ENCODE measurements at places on chromosomes 4 and X. TPM values are rescaled to one million over a fixed set of nuclear protein-coding genes. Genes with fewer than 3 reads are reported as not detected.

DNA sequence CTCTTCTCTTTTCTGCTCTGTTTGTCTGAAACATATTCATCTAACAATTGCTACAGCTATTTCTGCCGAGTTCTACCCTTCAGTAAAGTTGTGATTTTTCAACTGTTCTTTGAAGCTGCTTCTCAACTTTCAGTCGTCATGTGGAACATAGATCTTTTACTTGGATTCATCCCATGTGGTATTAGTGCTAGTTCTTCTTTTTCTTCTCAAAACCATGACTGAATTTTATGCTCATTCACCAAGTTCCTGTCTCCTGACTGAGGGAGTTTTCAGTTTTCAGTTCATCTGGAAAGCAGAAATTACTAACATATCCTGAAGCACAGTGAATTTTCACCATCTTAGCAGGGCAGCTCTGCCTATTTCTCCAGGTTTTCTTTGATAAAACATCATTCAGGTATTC lies 12.1 kb downstream of the ACSL4 start:
- DNase-seq: no peak

DNA sequence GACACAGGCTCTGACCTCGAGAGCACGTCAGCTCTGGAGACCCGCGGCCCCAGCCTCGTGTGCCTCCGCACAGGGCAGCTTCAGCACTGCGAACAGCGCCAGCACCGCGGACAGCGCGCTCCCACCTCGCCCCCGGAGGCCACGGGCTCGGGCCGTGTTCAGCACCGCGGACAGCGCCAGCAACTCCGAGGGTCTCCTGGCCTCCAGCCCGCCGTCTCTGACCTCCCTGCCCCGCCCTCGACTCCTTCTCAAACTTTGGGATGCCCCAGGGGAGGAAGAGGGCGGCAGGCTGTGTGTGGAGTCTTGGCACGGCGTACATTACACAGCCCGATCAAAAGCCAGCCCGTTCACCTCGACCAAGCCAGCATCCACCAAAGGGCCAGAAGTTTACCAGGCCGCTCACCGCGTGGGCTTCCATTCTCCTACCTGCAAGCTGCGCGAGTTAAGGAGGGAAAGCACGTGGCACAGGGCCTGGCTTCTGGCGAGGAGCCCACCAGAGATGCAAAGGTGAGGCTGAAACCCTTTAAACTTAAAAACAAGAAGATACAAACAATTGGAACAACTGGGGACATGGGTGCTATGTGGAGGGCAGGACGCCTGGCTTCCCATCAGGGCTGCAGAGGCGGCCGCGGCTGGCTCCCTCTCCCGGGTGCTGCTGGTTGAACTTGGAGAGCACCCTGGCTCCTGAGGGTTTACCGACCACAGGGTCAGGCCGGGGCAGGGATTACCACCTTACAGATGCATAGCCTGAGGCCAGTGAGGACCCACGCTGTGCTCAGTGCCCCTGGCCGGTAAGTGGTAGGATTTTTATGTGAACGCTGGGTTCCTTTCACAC lies 4.5 kb upstream of the NKX1-1 start:
- DNase-seq: no peak

PHKA1 gene
- 6.3 TPM for total RNA-seq

- DNase-seq: no peak
Measured at GRCh38 chr4:25816591-25817058, 46.2 kb downstream of the SEL1L3 start.

DNA sequence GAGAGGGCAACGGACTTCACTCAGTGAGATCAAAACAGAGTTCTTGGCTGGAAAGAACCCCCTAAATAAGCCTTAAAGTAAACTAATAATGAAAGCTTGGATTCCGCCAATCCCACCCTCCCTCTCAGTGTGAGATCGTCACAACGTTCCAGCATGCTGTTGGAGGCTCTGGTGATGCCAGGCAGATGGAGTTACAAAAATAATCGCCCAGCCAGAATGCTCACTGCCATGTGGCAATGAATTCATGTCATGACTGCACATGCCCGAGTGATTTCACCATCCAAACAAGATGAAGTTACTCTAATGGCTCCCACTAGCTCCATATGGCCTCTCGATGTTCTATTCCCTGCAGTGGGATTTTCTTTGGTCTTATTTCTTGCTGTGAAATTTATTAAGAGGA lies 248.0 kb downstream of the SPATA18 start:
- DNase-seq: no peak

- no peak for DNase-seq
Measured at GRCh38 chr4:183909801-183910200, 4.7 kb downstream of the STOX2 start.

ATP1B4 gene
- not detected for total RNA-seq

SHROOM2 gene
- 2.8 TPM for total RNA-seq

NDNF gene
- total RNA-seq: 2.3 TPM

IL2 gene
- not detected for total RNA-seq

CETN2 gene
- 9.3 TPM for total RNA-seq

- DNase-seq: no peak
Measured at GRCh38 chrX:7112071-7112470, 35.4 kb upstream of the STS start.

DNA sequence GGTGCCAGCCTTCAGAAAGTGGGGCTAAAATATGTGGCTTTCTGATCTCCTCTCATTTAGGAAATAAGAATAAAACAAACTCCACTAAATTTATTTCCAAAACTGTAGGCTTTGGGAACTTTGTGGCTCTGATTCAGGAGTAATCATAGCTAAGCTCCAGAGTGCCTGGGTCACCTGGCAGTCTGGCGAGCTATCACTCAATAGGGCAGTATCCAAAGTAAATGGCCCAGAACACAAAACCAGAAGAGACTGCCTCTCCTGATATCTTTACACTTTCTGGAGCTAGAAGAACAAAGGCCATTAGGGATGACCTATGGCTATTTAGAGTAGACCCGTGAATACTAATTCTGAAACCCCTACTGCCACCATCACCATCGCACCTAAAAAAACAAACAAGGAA lies 17.0 kb upstream of the PPARGC1A start:
- no peak for DNase-seq

GDI1 gene
- 135 TPM for total RNA-seq

GRCh38 chr4:45241976-45242375 lies 515.6 kb upstream of the GNPDA2 start:
- no peak for DNase-seq

GRCh38 chr4:74527049-74527448 lies 82.1 kb downstream of the AREG start:
- no peak for DNase-seq

Data from Peyer's patch (tissue), 4 donors.